ENCODE measurements at places on chromosomes 2 and 18.

- no peak for DNase-seq
Observed at GRCh38 chr2:216736326-216736725, 41.0 kb upstream of the IGFBP5 start.

GRCh38 chr2:224086226-224086914 is 47.3 kb upstream of the SERPINE2 start:
- no peak for DNase-seq

GRCh38 chr2:234823877-234824376 is 127.9 kb upstream of the SH3BP4 start:
- no peak for DNase-seq

- no peak for DNase-seq
Observed at GRCh38 chr2:200509235-200509611, 645 bp downstream of the KCTD18 start.

- DNase-seq: peak; percentile 65
Observed at GRCh38 chr18:12038639-12039539, 54.8 kb upstream of the ANKRD62 start.

GRCh38 chr2:66024391-66024790 is 410.5 kb upstream of the MEIS1 start:
- no peak for DNase-seq

GRCh38 chr2:129058981-129059380 is 740.3 kb upstream of the HS6ST1 start:
- no peak for DNase-seq

DNA sequence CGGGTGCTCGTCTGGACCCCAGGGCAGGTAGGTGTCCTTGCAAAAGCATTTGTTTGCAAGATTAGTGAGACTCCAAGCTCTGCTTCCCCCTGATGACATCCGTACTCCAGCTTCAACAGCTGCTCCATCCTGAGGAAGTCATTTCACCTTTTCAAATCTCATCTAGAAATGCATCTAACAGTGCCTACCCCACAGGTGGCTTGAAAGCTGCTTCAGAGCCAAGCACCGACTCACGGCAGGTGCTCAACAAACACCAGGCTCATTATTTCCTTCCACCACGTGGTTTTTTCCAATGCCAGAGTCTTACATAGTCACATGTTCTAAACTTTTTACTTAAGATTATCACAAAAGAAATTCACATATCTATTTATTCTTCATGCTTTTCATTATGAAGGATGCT is 31.9 kb downstream of the CNGA3 start:
- DNase-seq: no peak

DNA sequence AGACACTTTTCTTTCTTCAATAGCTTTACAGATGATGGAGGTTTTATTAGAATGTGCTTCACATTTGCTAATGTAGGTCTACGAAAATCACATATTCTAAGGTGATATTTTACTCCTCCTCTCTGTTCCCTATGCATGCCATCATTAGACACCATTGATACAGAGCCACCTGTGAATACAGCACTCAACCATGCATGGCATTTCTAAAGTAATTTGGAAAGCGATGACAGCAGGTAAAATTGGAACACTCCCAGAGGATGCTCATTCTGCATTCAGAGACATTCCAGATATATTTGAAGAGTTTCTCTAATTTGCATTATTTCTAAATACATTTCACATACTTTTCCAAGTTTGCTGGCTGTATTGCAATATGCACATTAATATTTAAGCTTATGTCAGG is 65.3 kb upstream of the RIT2 start:
- DNase-seq: no peak

DNA sequence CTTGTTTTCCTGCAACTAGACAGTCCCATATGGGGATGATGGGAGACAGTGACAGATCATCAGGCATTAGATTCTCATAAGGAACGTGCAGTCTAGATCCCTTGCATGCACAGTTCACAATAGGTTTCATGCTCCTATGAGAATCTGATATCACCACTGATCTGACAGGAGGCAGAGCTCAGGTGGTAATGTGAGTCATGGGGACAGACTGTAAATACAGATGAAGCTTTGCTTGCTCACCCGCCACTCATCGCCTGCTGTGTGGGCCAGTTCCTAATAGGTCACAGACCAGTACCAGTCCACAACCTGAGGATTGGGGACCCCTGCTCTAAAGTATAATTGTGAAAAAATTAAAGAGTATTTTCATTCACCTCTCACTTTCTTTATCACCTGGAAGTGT is 23.6 kb upstream of the RAB1A start:
- DNase-seq: no peak

DNA sequence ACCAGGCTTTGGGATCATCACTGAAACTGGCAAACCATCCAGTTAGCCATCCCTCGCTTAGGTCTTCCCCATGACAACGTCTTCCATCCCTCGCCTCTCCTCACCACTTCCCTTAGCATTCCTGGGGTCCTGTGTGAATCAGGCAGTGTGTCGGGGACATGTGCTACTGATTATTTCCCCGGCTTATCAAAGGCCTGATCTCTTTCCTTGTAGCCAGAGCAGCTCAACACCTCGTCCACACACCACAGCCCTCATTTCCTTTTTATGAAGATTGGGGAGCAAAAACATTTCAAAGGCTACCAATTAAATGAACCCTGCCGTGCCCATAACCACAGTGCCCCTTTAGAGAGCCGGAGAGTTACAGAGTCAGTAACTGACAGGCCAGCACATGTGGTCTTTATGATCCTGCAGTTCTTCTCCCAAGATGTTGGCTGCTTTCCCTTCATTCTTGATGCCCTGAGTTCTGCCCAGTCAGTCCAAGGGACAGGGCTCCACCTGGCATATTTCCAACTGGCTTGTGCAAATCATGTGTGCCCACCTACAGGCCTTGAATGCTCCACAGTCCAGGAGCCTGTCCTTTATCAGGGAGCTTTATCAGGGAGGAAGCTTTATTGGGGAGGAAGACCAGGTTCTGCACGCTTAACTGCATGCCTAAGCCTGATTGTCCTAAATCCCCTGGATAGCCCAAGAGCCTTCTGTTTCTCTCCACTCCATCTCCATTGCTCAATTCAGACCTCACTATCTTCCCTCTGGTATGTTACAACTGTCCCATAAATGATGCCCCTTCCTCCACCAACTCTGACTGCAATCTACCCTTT is 343.1 kb downstream of the CYRIA start:
- DNase-seq: no peak

DNA sequence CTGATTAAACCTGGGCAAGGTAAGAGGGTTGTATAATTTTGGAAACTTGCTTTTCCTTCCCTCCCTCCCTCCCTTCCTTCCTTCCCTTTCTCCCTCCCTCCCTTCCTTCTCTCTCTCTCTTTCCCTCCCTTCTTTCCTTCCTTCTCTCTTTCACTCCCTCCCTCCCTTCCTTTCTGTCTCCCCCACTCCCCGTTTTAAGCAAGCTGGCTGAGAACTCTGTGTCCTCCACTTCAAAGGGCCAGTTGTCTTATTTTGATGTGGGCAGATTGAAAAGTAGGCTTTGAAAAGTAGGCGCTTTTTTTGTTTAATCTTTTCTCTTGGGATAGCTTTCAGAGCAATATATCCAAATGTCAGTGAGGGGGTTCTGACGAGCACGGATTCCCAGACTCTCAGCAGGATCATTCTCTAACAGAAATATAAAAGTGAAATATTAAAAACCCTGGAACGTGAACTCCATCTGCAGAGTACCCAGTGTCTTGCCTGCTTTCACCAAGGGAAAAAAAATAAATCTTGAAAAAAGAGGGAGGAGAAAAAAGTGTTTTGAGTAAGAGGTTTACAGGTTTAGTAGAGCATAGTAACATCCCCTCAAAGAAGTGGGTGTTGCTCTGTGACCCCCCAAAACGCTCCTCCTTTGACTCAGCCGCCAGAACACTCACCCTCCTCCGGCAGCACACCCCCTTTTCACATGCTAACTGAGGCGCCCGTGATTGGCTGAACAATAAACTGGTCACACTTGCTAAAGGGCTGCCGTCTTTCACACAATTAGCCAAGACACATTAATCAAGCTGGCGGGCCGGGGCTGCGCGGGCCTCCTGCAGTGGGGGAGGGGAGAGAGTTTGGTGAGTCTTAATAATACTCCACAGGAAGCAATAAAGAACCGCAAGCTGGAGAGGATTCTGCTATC is 52.2 kb downstream of the CDK15 start:
- DNase-seq: peak; percentile 2

- no peak for DNase-seq
Observed at GRCh38 chr2:85164145-85164569, 31.0 kb downstream of the TCF7L1 start.

- DNase-seq: no peak
Observed at GRCh38 chr18:55422456-55423180, 165.4 kb downstream of the TCF4 start.

GRCh38 chr2:28615706-28616105 is 119.8 kb downstream of the PLB1 start:
- no peak for DNase-seq

DNA sequence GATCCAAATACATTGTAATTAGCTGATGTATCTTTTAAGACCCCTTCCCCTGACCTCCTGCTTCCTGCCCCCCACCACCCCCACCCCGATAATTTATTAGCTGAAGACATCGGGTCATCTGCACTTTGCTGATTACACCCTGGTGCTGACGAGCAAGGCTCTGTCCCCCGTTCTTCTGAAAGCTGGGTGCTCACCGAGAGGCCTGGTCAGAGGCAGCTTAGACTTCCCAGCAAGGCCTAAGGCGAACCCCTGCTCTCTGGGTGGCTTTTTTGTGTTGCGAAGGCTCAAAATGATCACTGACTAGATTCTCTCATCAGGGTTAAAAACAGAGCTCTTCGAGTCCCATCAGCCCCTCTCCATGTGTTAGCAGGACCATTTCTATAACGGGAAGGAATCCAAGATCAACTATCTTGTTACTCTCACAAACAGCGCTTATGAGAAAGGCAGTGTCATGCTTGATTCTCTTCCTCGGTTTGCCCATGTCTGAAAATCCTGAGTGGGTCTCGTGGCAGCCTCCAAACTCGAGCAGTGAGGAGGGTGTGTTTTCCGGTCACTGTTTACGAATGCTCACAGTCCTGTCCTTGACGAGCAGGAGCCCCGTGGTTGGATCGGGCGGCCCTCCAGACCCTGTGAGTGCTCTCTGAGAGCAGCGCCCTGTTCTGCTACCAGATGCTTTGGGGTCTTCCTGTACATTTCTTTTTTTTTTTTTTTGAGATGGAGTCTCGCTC is 201.6 kb downstream of the HDAC4 start:
- no peak for DNase-seq

DNA sequence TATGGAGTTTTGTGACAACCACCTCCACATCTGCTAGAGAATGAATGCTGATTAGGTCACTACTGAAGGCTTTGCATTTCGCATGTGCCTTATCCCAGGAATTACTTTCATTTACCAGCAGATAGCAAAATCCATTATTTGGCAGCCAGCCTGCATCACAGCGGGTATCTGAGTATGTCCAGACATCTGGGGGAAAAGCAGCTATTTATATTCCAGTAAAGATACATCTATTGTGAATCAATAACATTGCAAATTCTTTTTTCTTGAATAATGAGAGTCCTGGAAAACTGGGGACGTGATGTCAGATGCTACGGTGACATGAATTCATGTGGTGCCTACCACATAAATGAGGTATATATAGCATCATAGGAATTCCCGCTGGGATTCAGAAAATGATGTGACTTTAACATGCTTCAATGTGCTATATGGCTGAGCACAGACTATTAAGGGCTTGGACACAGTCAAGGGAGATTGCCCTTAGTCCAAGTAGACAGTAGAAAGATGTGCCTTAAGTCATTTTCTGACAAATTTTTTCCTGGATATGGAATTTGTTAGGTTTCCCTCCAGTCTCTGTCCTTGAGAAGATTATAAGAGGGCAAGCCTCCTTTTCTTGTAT is 84.2 kb upstream of the CD302 start:
- no peak for DNase-seq

DNA sequence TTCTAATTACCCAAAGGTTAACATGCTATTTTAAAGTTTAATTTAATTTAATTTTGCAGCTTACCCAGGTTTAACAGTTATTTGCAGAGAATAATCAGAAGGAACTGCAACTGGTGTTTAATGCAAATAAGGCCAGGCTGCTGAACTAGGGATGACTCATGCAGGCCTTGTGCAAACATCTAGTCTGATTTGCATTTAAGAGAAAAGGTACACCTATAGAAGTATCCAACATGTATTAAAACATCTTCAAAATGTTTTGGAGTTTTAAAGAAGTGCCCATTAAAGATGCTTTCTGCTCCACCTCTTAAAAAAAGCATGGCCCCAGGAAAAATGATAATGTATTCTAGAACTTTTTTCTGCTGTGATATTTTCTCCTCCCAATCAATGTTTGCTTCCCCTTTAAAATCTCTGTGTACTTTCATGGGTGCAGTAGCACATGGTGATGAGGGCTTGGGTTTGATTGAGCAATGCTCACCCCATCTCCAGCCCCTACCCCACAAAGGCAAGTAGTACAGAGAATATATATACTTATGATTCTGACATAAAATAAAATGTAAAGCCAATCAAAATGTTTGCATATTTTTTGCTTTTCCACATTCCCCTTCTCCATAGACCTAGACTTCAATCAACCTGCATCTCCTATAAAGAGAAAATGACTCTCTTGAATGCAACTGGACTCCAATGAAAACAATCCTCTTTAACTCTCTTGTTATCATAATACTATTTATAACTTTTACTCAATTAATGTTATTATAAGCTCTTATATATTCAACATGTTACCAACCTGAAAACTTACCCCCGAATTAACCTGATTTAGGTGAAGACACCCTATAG is 54.1 kb downstream of the ATP8B1 start:
- peak; percentile 16 for DNase-seq

- no peak for DNase-seq
Observed at GRCh38 chr2:222319586-222320435, 21.0 kb upstream of the PAX3 start.

DNA sequence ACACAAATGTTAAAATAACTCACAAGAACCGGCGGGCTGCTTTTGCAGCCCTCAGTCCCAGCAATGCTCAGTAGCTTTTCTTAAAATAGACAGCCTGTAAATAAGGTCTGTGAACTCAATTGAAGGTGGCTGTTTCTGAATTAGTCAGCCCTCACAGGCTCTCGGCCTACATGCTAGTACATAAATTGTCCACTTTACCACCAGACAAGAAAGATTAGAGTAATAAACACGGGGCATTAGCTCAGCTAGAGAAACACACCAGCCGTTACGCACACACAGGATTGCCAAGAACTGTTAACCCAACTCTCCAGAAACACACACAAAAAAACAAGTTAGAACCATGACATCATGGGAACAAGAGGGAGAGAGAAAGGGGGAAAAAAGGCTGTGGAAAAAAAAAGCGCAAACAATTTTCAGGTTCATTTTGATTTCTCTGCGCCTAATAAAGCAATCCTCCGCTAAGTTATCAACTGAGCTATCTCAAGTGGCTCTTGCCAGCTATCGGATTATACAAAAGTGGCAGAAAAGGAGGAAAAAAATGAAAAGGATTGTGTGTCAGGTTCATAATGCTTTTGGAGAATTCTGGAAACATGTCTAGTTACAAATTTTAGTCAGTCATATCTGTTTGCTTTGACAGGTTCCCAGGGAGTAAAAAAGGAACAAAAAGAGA is 89.1 kb downstream of the ZEB2 start:
- DNase-seq: no peak

- no peak for DNase-seq
Observed at GRCh38 chr2:1738646-1739302, 5.5 kb downstream of the PXDN start.

- DNase-seq: no peak
Observed at GRCh38 chr2:43407935-43408334, 181.5 kb upstream of the ZFP36L2 start.

Measured in CD4-positive, alpha-beta T cell (primary cell).